NCI-H1417 (cell line): ENCODE measurements at places on chromosomes 4 and X.

- DNase-seq: no peak
Observed at GRCh38 chrX:129750971-129751370, 12.2 kb downstream of the XPNPEP2 start.

DNA sequence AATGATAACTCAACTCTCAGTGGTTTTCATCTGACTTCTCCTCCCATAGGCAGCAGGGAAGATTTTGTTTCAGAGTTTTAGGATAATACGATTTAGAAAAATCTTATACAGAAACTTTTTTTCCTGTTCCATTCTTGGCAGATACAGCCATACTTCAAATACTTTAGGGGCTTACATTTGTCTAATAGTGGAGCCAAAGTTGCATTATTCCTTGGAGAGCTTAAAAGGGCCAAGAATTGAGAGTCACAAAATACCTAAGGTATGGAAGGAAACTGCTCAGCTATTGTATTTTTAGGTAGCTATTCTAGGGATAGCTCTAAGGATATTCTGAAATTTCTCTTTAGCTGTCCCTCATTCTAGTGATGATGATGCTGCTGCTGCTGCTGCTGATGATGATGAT lies 132.9 kb upstream of the PTCHD1 start:
- DNase-seq: no peak

DNA sequence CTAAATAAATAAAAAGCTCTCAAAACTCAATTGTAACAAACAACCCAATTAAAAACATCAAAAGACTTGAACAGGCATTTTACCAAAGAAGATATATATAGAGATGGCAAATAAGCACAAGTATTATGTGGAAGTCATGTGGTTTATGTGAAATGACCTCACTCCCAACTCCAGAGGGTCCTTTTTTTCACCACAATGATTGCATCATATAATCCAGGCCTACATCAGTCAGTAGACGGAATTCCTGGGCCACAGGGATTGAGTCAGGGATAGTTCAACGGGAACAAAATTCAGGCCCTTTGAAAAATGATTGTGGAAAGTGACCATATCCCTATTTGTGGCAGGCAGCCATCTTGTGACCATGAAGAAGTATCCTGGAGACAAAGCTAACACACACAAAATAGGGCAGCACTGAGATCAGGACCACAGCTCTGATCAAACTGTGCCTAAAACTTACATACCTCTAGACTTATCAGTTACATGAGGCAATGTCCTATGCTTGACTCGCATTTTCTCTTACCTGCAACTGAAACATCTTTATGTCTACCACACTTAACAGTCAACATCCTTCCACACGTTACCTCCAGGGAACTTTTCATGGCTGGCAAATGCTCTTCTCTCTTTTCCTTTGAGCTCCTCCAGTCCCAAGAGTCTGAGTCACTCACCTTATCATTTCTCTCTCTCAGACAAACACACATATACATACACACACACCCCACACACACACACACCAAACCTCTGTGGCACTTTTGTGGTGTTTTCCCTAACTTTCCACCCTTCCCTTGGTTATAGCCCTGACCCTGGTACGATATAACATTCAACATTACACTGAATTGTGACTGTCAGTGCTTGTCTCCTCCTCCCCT lies 113.5 kb downstream of the PHF8 start:
- DNase-seq: no peak

GRCh38 chrX:57565198-57565597 lies 26.6 kb upstream of the ZXDB start:
- DNase-seq: no peak

- DNase-seq: no peak
Observed at GRCh38 chrX:122133478-122133877, 1050.6 kb upstream of the GRIA3 start.

DNA sequence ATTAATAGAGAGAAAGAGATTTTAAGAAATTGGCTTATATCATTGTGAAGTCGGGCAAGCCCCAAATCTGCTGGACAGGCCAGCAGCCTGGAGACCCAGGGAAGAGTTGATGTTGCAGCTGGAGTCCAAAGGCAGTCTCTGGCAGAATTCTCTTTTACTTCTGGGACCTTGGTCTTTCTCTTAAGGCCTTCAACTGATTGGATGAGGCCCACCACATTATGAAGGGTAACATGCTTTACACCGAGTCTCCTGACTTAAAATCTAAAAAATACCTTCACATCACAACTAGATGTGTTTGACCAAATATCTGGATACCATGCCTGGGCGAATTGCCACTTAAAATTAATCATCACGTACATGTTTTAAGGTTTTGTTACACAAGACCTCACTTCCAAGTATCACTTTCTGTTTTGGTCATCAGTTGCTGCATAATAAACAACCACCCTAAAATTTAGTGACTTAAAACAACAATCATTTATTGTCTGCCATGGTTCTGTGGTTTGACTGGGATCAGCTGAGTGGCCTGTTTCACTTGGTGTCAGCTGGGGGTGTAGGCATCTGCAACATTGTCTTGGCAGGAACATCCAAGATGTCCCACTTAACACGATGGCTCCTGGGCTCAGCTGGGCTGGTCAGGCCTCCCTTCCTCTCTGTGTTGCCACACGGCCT lies 3.4 kb downstream of the CD38 start:
- no peak for DNase-seq

DNA sequence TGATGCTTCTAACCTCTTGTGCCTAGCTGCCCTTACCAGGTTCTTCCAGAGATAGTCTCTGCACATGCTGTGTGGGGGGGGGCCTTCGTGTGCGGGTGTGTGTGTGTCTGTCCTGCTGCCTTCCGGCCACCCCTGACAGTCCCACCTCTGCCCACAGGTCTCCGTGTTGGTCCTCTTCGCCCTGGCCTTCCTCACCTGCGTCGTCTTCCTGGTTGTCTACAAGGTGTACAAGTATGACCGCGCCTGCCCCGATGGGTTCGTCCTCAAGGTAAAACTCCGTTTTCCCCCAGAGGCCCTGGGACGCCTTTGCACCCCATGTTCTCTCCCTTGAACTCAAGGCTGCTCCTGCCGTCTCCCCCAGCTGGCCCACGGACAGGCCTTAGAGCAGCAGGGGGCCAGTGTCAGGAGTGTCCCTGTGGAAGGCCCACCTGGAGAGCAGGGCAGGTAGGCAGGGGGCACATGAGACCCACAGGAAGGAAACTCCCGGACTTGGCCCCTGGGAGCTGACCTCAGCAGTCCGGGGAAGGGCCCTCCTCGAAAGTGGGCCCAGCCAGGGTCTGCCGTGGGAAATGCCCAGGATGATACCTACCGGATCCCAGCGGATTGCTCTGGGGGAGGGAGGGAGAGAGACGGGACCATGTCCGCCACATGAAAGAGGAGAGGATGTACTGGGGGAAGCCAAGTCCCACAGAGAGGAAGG lies 22.7 kb downstream of the NSG1 start:
- no peak for DNase-seq

DNA sequence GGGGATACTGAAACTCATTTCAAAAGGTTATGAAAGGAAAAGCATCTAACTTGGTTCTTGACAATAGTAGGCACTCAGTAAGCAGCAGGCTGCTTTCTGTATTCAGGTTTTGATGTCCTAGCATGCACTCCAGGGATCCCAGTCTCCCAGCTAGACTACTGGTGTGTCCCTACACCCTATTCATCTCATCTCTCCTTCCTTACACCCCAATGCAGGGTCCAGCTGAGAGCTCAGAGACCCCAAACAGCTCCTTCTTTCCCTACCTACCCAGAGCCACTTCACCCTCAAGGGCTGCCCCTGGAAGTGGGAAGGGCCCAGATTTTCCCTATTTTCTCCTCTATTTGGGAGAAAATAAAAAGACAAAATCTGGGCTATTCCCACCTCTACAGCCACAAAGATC lies 1.6 kb upstream of the EFNB1 start:
- no peak for DNase-seq

GRCh38 chr4:37981844-37982720 lies 21.9 kb downstream of the PTTG2 start:
- DNase-seq: peak; percentile 14

DNA sequence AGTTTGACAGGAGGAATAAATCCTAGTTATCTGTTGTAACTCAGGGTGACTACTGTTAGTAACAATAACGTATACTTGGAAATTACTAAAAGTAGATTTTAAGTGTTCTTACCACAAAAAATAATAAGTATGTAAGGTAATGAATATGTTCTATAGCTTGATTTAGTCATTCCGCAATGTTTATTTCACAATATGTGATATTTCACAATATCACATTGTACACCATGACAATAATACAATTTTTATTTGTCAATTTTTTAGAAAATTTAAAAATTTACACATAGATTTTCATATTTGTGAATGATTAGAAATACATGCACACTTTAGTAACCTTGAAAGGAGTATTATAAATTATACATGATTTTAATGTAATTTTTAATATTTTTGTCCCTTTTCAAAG lies 812.7 kb upstream of the FTHL17 start:
- no peak for DNase-seq

GRCh38 chr4:336099-336892 lies 1.3 kb upstream of the ZNF141 start:
- no peak for DNase-seq

- DNase-seq: peak; percentile 96
Observed at GRCh38 chr4:180664766-180665368, 1578.3 kb upstream of the TENM3 start.

DNA sequence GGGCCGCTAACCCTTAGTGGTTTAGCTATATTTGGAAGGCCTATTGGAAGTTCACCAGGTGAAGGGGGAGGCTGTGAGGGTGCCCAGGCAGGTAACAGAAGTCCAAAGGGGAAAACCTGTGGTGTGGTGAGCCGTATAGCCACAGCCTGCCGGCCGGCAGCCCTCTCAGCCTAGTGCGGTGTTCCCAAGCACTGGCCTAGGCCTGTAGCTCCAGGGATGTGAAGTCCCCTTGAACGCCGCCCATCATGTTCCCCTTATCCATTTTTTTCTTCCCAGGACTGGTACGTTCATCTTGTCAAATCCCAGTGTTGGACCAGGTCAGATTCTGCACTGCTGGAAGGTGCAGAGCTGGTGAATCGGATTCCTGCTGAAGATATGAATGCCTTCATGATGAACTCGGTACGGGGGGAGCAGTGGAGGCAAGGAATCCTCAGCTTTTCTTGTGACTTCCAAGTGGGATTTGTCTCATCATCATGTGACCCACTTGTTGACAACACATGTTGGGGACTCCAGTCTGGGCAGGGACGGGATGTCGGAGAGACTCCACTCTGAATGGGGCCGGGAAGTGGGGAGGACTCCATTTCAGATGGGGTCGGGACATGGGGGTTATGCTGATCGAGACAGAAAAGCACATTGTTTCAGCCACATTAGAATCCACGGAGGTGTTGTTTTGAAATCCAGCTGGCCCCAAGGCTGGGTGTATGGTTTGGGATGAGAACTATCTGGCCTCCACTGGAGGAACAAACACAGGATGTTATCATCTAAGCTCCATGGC lies 39.2 kb upstream of the MSANTD1 start:
- no peak for DNase-seq

- DNase-seq: no peak
Observed at GRCh38 chr4:104879367-104879766, 267.3 kb upstream of the TET2 start.

GRCh38 chr4:22514001-22514400 lies 1.9 kb downstream of the ADGRA3 start:
- no peak for DNase-seq

- no peak for DNase-seq
Observed at GRCh38 chr4:88706574-88706973, 8.9 kb upstream of the NAP1L5 start.

DNA sequence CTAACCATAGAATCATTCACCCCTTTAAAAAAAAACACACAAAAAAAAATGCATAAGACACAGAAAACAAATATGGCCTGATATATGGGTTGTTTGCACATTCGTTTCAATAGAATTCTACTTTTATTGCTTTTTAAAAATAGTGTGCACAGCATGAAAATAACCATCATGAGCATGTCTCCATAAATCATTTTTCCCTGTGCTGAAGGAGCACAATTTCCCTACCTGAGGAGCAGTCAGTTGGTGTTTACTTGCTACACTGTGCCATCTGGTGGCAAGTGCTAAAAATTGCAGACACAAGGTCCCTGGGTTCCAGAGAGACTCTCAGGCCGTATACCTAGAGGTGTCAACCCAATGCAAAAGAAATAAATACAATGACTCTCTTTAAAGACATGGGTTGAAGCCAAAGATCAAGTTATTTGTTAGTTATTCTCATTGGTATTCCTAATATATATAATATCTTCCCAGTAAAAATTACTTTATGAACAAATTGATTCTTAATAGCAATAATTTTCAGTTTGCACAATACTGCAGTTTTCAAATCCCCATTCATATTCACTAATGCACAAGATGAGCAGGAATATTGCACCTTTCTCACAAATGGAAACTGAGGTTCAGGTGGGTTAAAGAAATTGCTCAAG lies 551.4 kb downstream of the IQCM start:
- peak; percentile 26 for DNase-seq

- DNase-seq: no peak
Observed at GRCh38 chrX:48996969-48997368, 5.1 kb downstream of the GRIPAP1 start.

DNA sequence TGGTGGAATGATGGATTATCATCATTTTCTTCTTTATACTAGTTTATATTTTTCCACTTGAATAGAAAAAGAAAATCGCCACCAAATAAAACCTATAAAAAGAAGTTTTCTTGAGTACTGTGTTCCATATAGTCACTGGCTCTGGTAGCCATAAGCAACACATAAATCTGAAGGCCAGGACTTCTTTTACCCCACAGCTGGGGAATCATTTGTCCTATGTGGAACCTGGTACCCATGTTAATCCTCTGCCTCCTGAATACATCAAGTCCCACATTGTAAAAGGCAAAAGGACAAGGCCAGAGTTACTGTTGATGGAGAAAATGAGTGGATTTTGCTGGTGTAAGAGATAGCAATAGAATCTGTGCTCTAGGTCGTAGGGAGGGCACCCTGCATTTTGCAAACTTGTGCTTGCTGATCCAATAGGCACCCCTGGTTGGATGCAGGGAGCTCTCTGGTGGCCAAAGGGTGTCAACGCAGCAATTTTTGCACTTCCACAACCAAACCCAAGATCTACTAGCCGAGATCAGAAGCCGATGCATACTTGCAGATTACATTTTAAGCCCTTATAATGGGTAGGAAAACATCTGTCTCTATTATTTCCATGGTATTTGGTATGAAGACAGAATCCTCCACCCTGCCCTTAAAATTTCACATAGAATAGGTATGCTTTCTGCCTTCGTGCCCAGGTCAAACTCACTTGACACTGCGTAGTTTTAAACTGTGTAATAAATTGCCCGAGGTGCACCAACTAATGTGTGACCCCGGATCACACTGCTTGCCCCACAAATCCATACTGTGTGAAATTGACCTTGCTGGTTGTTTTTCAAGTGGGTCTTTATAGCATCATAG lies 146.2 kb upstream of the SCML1 start:
- DNase-seq: peak; percentile 75

- DNase-seq: no peak
Observed at GRCh38 chr4:31803526-31804195, 1083.5 kb downstream of the PCDH7 start.

DNA sequence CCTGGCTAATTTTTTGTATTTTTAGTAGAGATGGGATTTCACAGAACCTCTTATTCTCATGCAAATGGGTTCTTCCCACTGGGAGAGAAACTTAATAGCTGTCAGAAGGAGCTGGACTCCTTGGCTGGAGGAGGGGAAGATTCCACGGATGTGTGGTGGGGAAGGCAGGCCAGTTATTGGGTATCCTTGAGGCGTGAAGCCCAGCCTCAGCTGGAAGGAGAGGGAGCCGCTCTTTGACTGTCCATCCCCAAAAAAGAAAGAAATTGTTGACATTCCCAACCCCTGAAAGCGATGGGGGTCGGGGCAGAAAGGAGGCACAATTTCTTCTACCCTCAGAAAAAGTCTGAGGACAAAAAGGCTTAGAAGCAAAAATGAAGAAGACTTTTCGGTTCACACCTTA lies 983.1 kb upstream of the PABPC4L start:
- no peak for DNase-seq
